ENCODE measurements at places on chromosomes 6 and 20.

DNA sequence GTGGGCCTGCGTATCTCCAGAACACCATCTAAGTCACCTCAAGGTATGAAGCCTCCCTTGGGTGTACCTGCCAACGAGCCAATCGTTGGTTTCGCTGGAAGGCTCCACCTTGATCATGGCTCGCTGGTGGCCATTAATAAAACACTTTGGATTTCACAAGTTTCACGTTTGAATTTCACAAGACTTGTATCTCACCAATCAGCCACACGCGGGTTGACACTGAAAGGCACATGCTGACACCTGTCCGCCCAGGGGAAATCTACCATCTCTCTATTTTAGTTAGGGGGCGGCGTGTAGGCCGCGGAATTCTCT is 586 bp upstream of the HMGA1 start:
- DNase-seq = no peak

DNA sequence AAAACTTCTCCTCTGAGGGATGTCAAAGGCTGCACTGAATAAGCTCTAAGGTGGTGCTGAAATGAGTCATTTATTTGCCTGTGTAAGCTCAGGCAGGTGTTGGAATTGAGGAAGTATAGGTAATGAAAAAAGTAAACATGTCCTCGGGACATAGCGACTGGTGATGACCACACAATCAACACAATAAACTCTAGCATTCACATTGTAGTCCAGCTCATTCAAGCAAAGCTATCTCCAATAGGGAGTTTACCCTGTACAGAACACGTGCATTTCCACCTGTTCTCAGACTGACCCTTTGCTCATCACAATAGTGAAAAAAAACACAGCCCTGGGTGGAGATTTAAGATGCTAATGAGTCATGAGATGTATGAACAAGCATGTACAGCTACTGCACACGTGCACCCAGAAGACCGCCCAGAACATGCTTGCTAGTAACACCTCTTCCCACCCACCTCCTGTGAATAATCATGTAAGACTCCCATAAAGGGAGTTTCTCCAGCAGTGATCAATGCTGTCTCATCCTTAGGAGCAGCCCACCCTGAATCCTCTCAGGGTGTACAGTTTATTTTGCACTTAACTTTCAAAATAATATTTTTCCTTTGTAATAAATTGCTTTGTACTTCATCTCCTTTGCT is 33.0 kb upstream of the POU5F1 start:
- peak; percentile 78 for DNase-seq

GRCh38 chr6:42304053-42304712 is 86.5 kb upstream of the MRPS10 start:
- no peak for DNase-seq

GRCh38 chr6:129279343-129280292 is 396.7 kb downstream of the LAMA2 start:
- DNase-seq = no peak

Measured in activated CD8-positive, alpha-beta memory T cell treated with anti-CD3 and anti-CD28 coated beads for 24 hours (primary cell).